Cardiac septum (tissue), 1 donor: ENCODE measurements at places on chromosomes 5 and 9.
A peak's percentile ranks its signal among the peaks of the same experiment; 100 is the strongest.

GRCh38 chr5:40409601-40410000 is 270.1 kb upstream of the PTGER4 start:
- no peak for DNase-seq

DNA sequence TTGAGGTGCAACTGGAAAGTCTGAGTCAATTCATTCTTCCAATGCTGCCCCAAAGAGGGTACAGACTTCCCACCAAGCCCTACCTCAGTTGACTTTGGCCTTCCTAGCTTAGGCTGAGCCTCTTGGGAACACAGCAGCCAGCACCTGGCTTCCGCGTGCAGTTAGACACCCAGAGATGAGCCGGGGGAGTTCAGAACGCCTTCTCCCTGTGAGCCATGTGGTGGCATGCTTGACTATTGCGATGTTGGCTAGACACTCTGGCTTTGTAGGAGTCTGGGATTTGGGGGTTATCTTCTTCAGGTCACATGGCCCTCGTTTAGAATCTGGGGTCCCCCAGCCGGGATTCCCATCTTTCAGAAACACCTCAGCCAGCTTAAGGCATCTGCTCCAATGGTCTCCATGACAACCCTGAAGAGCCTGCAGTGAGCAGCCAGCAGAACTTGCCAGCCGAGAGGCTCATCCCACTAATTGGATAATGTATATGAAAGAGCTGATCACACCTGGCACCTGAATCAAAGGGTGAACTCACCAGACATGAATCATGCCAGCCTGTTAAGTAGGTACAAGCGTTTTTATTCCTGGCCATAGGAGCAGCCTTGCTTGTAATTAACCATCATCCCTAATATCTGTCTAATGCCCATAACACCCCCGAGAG is 167.5 kb downstream of the SYK start:
- DNase-seq: no peak

DNA sequence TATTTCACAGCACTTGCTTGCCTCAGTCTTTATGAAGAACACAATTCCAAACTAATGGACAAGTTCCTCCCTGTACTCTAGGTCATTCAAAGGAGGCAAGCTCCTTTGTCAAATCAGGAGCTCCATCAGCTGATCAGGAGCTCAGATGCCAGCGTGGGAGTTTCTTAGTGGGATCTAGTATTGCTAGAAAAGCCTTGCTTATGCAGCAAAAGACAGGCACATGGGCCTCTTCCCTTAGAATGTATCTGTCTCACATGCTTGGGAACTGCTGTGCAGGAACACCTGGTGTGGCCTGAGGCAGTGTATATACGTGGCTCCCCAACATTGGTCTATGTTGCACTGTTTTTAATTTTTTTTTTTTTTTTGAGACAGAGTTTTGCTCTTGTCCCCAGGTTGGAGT is 21.4 kb upstream of the HAVCR1 start:
- peak; percentile 39 for DNase-seq

- no peak for DNase-seq
Measured at GRCh38 chr9:121782514-121783110, 131.2 kb downstream of the DAB2IP start.

DNA sequence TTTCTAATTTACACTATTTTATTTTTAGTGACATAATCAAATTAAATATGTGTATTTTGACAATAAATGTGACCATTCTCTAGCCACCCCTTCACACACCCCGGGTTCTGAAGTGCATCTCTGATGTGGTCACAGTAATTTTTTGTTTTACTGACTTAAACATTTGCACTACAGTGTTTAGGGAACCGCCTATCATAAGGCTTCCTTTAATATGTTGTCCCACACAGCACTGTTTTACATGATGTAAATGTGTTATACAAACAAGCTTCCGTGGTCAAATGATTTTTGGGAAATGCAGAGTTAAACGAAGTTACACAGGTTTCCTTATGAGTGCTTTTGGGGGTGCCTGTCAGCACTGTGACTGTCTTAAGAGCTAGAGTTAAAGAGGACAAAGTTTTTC is 86.5 kb downstream of the KDM4C start:
- DNase-seq: no peak

DNA sequence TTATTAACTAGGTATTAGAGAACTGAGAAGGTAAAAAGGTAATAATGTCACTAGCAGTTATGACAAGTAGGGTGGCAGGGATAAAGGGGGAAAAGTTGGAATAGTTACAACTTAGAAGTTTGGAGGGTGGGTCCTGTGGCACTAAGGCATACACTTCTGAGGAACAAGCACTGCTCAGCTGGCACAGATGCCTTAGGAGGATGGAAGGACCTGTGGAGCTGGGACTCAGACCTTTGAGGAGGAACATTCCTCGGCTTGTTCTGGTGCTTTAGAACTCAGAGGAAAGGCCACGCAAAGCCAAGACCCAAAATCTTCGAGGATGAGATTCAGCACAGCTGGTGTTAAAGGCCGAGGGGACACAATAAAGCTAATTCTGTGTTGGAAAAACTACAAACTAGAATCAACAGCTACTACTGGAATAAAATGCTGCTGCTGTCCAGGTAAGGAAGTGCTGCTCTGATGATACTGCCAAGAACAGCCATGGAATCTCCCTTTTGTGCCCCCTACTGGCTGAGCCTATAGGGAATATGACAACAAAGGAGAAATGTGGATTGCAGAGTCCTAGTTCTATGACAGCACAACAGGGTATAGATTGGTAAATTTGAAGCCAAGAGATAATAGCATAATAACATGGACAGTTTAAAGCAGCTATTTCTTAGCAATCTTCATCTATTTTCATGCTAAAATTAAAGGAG is 126.7 kb downstream of the SLC25A46 start:
- no peak for DNase-seq

DNA sequence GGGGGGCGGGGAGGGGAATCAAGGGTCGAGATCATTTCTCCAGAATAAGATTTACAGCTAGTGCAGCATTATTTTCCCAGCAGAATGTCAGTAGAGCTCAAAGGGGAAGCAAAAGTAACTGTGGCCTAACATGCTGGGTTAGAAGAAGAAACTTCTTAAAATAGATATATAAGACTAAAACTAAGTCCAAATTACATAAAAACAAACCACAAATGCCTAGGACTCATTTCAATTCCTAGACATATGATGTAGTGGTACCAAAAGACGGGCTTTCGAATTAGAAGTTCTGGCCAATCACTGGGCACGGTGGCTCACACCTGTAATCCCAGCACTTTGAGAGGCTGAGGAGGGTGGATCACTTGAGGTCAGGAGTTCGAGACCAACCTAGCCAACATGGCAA is 20.8 kb upstream of the MELK start:
- DNase-seq: no peak

- DNase-seq: no peak
Measured at GRCh38 chr9:32955655-32956478, 45.6 kb downstream of the APTX start.

- no peak for DNase-seq
Measured at GRCh38 chr9:106529616-106530015, 333.4 kb upstream of the ZNF462 start.

GRCh38 chr5:137282216-137282615 is 216.9 kb downstream of the SPOCK1 start:
- DNase-seq: no peak
